ENCODE measurements at places on chromosomes 2 and 18.

GRCh38 chr2:120759543-120760331 lies 24.1 kb downstream of the GLI2 start:
- no peak for DNase-seq

GRCh38 chr2:157990173-157990572 lies 111.5 kb upstream of the UPP2 start:
- DNase-seq = no peak

DNA sequence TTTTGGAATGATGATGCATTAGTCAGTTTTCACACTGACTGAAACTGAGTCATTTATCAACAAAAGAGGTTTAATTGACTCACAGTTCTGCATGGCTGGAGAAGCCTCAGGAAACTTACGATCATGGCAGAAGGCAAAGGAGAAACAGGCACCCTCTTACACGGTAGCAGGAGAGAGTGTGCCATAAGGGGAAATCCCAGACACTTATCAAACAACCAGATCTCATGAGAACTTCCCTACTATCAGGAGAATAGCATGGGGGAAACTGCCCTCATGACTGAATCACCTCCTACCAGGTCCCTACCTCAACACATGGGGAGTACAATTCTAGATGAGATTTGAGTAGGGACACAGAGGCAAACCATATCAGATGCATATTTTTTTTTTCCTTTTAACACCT lies 504.5 kb upstream of the VRK2 start:
- DNase-seq = no peak

DNA sequence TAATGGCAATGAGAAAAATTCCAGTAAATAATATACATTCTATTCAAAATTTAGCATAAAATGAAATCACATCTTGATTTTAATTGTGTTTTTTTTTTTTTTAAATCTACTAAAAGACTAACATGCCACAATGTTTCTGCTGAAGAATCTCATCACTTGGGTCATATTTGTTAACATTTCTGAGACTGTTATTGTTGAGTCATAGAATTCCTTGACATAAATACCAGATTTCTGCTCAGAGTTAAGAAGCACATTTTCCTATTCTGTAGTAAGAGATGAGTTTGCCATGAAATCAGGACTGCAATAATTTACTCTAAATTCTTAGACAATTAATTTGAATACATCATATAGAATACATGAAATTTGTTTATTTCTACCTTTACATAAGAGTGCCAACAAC lies 154.9 kb upstream of the KYNU start:
- DNase-seq = no peak
